ENCODE measurements at places on chromosomes 13 and 19.

DNA sequence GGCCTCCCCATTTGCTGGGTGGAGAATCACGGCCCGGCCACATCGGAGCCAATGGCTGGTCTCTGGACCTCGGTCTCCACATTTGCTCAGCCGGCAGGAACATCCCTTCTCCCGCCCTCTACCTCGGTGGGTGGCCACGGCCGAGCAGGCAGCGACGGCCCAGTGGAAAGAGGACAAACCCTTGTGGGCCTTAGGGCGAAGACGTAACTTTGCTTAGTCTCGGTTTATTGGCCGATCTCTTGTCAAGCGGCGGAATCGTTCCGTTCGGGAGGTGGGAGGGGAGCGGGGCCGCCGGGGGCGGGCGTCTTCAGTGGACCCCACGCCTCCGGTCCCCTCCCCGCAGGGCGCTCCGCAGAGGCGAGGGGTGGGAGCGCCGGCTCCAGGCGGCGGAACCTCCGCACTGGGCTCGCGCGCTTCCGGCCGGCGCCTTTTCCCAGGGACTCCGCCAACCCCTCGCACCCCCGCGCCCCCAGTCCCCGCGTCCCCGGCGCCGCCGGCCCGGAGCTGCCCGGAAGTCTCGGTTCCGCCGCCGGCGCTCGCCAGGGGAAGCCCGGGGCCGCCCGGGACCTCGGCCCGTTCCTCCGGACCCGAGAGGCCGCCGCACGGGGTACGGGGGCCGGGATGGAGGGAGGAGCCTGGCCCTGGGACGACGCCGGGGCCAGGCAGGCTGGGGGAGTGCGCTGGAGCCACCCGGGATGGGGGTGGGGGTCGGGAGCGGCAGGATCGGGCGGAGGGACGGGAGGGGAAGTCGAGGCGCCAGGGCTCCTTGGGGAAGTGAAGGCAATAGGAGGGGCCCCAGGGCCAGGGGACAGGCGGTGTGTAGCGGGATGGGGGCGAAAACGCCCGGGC, at the start of gene ZNF580:
Gene ZNF580 (plus strand): TSS at position 426 of the 849 bp plus-strand sequence. CDS start 1,507 bp downstream, outside the sequence.
- peaks cover 14% of the 10 kb centered on the region for H3K36me3 ChIP-seq
- H3K4me3 ChIP-seq, result peak within 1 kb of the TSS; percentile 96
- no peaks in the 10 kb centered on the region for H3K27me3 ChIP-seq
- H3K4me1 ChIP-seq, result peaks cover 42% of the 10 kb centered on the region
- peak; percentile 80 for DNase-seq
- H3K27ac ChIP-seq, result peak within 1 kb of the TSS; percentile 62

- H3K36me3 ChIP-seq, result no peaks in the 10 kb centered on the region
- no peak overlapping the region for H3K27ac ChIP-seq
- DNase-seq, result no peak
- no peaks in the 10 kb centered on the region for H3K4me1 ChIP-seq
Measured at GRCh38 chr13:67052550-67053490, 177.3 kb downstream of the PCDH9 start.

DNA sequence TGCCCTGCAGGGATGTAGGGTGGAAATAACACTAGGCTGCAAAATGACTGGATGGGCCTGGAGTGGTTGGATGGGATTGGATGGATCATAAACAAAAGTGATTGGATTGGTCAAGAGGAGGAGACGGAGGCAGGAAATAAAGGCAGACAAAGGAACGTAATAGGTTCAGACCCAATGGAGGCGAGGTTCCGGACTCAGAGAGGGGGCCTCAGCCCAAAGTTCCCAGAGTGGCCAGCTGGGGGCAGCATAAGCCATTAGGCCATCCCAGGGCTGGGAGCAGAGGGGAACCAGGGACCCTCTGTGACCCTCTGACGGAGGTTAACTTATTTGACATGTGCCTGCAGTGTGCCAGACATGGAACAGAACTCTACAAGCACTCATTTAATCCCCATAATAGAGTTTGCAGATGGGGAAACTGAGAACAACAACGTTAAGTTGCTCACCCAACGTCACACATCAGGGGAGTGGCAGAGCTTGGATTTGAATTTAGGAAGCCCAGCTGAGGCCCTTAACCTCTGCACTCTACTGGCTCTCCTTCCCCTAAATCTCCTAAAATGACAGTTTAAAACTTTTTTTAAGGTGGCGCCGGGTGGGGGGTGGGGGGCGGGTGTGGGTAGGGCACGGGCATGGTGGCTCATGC, 15.3 kb upstream of the MAP1S start:
- no peaks in the 10 kb centered on the region for H3K4me1 ChIP-seq
- no peaks in the 10 kb centered on the region for H3K36me3 ChIP-seq
- H3K27me3 ChIP-seq, result 0 out of 2 replicates have a peak, but pooled peaks cover 2% of the 10 kb centered on the region
- peak; percentile 52 for DNase-seq

DNA sequence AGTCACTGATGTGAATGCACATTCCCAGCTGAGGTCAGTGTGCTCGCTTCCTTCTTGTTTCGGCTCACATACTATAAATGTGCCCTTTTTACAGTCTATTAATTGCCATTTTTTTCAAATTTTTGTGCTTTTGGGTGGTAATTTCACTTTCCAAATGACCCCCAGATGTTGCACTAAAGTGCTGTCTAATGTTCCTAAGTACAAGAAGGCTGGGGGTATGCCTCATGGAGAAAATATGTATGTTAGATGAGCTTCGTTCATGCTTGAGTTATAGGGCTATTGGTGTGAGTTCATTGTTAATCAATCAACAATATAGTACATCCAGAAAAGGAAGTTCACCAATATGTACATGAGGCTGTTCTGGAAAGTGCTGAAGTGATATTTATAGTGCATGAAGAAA, 84.7 kb downstream of the KL start:
- no peak for DNase-seq
- no peaks in the 10 kb centered on the region for H3K4me1 ChIP-seq
- no peak overlapping the region for H3K4me3 ChIP-seq
- H3K27ac ChIP-seq, result no peak overlapping the region
- H3K36me3 ChIP-seq, result peaks cover 6% of the 10 kb centered on the region

DNA sequence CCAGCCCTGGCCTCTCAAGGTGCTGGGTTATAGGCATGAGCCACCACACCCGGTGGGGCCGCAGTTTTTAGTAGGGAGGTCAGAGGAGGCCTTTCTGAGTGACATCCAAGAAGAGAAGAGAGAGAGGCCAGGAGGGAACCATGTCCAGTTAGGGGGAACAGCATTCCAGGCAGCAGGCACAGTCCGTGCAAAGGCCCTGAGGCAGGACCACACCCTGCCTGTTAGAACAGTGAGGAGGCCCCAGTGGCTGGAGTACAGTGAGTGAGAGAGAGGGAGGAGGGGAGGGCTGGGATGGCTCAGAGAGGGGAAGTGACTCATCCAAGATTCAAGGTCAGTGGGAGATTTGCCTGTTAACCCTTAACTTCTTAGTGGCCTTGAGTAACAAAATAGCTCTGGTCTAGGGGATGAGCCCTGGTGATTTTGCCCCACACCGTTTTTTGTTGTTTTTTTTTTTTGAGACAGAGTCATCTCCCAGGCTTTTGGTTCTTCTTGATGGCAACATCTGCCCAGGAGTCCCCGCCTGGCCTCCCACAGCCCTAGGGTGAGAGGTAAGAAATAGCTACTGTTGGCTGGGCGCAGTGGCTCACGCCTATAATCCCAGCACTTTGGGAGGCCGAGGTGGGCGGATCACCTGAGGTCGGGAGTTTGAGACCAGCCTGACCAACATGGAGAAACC, 2.7 kb upstream of the PLIN3 start:
- no peak overlapping the region for H3K4me3 ChIP-seq
- H3K36me3 ChIP-seq, result no peaks in the 10 kb centered on the region
- DNase-seq, result peak; percentile 97
- H3K27me3 ChIP-seq, result no peaks in the 10 kb centered on the region
- peak overlapping the region; percentile 84 for H3K27ac ChIP-seq

DNA sequence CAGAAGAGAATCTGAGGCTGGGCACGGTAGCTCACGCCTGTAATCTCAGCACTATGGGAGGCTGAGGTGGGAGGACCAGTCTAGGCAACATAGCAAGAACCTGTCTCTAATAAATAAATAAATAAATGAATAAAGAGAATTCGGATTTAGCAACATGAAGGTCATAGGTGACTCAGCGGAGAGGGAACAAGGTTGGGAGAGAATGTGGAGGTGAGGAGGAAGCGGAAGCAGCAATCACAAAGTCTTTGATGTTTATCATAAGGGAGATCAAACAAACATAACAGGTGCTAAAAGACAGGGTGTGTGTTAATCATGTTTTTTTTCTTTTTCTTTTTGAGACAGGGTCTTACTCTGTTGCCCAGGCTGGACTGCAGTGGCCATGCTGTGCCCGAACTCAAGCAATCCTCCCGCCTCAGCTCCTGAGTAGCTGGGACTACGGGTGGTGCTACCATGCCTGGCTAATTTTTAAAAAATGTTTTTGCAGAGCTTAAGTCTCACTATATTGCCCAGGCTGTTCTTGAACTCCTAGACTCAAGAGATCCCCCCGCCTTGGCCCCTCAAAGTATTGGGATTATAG, 16.3 kb downstream of the PBX4 start:
- H3K27me3 ChIP-seq, result no peaks in the 10 kb centered on the region
- peaks cover 14% of the 10 kb centered on the region for H3K4me1 ChIP-seq
- H3K36me3 ChIP-seq, result no peaks in the 10 kb centered on the region
- H3K4me3 ChIP-seq, result no peak overlapping the region

Data from PC-3 (cell line).